ENCODE measurements at places on chromosomes 3 and 15.

- no peak for DNase-seq
Observed at GRCh38 chr15:89028036-89028435, 60.2 kb upstream of the ABHD2 start.

GRCh38 chr3:48435774-48436476 is 4.0 kb downstream of the CCDC51 start:
- peak; percentile 67 for DNase-seq

GRCh38 chr3:110984456-110985250 is 87.0 kb upstream of the NECTIN3 start:
- DNase-seq = no peak

- no peak for DNase-seq
Observed at GRCh38 chr15:67175643-67176071, 78.8 kb downstream of the AAGAB start.

DNA sequence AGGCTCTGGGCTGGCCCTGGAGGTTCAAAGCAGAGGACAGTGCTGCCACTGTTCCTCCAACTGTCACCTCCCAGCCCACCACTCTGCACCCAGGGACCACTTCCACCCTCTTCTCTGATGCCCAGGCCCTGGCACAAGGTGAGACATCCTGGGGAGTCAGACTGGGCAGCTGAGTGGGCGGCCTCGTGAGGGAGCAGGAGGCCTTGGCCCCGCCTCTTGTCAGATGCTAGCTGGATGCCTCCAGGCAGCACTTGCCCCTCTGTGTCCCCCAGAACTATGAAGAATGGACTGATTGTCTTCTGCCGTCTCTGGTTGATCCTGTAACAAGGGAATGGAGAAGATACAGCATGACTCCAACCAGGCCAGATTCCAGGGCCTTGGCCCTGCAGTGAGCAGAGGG is 191.0 kb upstream of the LINGO1 start:
- DNase-seq = no peak

DNA sequence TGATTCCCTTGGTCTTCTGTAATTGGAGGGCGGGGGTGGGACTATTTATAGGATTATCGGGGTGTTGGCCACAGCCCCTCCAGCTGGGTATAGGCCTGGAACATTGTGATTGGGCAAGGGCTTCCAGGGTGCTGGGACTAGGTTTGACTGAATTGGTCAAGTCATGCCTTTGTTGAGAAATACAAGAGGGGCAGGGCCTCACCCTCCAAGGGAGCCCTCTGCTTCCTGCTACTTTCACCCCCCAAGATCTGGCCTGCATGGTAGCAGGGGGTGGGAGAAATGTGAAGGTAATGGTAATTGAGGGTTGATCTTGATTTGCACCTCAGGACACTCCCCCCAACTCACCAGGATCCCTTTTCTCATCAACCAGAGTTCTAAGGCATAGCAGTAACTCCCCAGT is 25.2 kb downstream of the TRIM71 start:
- no peak for DNase-seq

- no peak for DNase-seq
Observed at GRCh38 chr3:23864931-23865330, 51.9 kb downstream of the NKIRAS1 start.

DNA sequence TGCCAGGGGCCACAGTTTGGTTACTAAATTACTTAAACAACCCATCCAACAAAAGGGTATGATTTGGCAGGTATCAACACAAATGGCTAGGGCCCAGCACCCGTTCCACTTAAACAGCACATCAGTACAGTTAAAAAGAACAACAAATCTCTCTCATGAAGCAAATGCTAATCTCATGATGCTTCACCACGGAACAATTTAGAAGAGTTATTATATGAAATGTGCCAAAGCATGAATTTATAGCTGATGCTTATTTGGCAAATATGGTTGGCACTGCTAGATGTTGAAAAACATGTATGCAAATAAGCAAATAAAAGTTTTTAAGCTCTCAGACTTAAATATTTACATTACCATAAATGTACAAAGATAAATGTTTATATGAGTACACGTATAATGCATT is 2.3 kb downstream of the PEAK1 start:
- no peak for DNase-seq

GRCh38 chr15:39354189-39354588 is 226.7 kb upstream of the THBS1 start:
- no peak for DNase-seq

GRCh38 chr3:52830535-52831258 is at the start of gene ITIH4:
Gene ITIH4 (minus strand): TSS chr3:52830672. CDS start chr3:52830642, 30 bp downstream.
- DNase-seq = no peak

DNA sequence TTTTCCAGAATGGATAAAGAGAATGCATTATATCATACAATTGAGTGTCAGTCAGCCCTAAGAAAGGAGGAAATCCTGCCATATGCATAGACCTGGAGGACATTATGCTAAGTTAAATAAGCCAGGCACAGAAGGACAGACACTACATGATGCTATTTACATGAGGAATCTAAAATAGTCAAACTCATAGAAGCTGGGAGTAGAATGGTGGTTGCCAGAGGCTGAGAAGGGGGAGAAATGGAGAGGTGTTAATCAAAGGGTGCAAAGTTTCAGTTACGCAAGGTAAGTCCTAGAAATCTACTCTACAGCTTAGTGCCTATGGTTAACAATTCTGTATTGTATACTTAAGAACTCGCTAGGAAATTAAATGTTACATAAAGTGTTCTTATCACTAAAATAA is 66.5 kb downstream of the IL1RAP start:
- DNase-seq = no peak

DNA sequence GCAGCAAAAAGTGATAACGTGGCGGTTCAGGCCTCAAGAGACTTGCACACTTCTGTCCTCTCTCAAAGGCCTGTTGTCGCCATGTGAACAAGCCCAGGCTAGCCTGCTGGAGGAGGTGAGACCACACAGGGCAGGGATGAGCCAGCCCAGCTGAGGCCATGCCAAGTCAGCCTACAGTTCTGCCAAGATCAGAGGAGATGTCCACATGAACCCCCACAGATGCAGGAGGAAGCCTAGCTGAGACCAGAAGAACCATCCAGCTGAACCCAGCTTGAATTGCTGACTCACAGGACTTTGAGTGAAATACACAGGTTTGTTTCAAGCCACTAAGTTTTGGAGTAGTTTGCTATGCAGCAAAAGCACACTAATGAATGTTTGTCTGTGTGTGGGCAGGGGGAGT is 50.3 kb upstream of the SEC13 start:
- DNase-seq = no peak

DNA sequence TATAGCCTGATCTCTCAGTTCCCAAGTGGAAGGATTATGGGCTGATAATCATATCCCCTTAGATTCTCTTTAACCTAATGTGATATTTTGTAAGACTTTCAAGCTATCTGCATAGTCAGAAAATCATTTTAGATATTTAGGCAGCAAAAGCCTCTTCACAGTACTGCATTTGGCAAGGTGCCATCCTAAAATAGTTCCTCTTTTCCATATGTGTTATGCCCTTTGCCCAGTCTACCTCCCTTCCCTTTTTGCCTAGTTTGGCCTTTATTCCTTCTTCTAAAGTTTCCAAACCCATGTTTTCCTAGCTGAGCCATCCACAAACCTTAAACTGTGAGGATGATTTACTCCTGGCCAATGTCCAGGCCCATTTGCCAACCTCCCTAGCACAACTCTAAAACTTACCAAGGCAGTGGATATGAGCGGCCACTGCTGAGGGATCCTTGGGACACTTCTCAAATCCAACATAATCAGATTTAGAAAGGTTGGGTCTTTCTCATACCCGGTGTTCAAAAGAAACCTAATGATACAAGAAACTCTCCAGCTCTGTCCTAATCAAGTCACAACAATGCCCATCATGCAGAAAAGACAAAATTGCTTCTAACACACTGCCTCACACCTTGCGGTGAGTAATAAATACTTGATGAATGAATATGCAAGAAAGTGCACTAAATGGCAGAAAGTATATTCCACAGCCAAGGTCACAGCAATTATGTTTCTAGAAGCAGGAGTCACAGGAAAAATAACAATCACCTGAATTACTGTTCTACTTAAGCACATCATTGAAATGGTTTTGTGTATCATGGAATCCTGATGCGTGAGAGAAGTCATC is 493.9 kb downstream of the NLGN1 start:
- DNase-seq = no peak

DNA sequence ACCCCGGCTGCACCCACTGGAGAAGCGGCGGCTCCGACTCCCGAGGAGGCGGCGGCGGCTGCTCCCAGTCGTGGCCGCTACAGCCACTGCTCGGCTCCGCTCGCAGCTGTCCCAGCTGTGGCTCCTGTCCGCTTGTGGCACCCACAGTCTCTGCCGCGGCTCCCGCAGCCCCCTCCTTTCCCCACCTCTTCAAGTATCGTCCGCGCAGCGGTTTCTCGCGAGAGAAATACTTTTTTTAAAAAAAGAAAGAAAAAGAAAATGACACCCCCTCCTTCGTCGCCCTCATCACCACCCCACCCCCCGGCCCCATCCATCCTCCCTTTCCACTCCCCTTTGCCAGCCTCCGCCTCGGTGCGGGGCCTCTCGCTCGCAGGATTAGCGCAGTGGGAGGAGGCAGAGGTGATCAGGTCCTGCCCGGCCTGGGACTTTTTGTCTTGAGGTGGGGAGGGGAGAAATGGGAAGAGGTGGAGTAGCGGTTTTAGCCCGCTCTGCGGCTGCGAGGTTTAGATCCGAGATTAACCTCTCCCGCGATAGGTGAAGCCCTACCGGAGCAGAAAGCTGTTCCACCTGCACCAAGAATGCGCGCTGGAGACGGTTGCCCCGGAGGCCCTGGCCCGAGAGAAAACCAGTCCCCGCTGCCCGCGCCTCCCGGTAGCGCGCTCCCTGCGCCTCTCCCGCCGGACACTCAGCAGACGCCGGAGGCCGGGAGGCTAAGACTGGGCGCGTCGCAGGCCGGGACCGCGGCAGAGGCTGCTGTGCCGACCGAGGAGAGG is at the start of gene FBN1:
Gene FBN1, minus strand, starts transcription at position 152 of the 773 bp plus-strand sequence. CDS start 940 bp downstream, outside the sequence.
- DNase-seq = no peak

DNA sequence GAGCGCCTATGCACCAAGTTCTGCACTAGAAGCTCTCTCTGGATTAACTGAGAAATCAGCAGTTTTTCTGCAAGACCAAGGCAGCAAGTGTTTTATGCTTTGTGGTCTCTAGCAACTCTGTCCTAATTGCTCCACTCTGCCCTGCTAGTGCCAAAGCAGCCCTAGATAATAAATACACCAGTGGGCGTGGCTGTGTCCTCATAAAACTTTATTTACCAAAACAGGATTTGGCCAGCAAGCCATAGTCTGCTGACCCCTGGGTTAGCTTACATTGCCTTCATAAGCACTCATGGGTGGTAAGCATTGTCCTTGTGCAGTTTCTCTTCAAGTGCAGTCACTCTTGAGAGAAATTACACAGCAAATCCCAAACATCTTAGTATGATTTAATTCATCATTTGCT is 30.7 kb upstream of the SLC24A5 start:
- no peak for DNase-seq

DNA sequence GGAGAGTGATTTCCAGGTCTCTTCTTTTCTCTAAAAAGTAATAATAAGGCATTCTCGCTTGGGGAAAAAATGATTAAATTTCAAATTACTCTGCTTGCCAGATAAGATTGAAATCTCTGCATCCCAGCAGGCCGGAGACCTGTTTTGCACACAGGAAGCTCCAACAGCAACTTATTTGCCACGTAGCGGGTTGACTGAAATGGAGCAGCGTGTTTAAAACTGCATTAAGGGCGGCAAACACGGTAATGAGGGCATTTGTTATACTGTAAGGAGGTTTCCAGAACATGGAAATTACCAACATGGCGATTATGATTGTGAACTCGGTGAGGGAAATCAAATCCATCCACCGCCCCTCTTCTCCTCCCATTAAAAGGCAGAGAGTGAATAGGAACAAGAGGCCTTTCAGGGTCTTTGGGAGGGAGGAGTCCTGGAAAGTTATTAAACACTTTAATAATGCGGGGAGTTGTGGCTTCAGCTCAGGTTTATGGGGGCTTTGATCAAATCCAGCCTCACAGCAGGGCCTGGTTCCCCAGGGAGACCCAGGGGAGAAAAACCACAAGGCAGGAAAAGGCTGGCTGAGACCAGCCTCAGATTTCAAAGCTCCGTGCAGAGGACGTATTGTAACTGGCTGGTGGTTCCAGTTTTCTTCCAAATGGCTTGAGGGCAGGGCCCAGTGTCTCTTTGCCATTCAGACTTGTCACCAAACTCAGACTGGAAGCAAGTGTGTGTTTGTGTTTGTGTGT is 242.3 kb downstream of the TLE3 start:
- DNase-seq = no peak

DNA sequence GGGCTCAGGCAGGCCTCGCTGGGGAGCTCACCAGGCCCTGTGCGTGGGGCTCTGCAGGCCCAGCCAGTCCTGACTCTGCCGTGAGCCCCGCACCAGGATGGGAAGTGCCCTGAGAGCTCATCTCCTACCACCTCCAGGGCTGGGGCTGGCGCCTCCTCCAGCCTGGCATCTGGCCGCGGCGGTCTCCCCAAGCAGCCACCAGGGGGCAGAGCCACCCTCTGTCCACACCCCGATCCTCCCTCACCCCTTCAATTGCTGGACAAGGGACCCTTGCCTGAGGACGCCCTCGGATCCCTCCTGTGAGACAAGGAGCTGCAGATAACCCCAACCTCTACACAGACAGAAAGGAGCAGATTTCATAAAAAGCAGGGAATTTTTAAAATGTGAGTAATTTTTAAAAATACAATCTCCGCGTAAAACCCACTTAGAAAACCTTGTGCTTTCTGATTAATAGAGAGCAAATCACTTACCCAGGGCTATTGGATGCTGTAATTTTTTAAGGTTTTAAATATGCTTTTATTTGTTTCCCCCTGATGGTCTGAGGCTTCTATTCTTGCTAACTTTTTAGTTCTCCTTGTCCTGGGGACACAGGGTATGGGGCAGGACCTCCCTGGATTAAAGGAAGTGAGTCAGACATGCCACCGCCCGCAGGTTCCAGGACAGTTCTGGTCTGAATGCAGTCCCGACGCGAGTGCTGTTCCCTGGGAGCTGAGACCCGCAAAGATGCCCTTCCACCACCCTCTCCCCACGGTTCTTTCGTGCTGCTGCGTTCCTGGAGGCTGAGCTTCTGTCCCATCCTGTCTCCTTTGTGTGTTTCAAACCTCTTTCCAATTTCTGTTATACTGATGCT is 52.3 kb upstream of the CHRNA7 start:
- DNase-seq = peak; percentile 21

GRCh38 chr3:12312010-12312409 is 23.1 kb downstream of the PPARG start:
- DNase-seq = no peak

DNA sequence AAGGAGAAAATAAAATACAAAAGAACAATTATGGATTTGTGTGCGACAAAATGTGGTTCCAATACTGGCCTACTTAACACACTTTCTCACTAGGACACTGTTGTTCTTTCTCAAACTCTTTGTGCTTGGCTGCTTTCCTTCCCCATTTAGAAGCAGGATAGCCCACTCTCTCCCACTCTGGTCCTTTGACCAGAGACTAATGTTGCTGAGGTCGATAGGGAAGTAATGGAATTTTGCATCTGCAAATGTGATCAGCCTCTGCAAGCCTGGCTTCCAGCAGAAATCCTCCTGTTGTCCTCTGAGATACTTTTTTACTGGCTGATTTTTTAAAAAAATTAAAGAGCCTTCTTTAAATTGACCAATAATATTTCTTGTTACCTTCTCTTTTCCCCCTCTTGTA is 71.0 kb downstream of the PPM1L start:
- DNase-seq = no peak

GRCh38 chr15:31275331-31276262 is 51.0 kb upstream of the KLF13 start:
- DNase-seq = no peak

GRCh38 chr15:66842710-66843441 is 140.8 kb downstream of the SMAD6 start:
- DNase-seq = no peak

- no peak for DNase-seq
Observed at GRCh38 chr15:93705753-93706455, 525.5 kb upstream of the MCTP2 start.

GRCh38 chr3:88983458-88983857 is 124.0 kb upstream of the EPHA3 start:
- DNase-seq = no peak

Data from stimulated activated CD8-positive, alpha-beta memory T cell treated with anti-CD3 and anti-CD28 coated beads, Interleukin-7, amount 100 ng/mL, for 24 hours (primary cell).